ENCODE measurements at places on chromosomes 13 and 19.
A peak's percentile ranks its signal among the peaks of the same experiment; 100 is the strongest.

GRCh38 chr19:47741544-47742140 lies 3.7 kb upstream of the NOP53 start:
- no peak for ATAC-seq

- no peak for ATAC-seq
Measured at GRCh38 chr19:42153672-42154433, 21.6 kb upstream of the POU2F2 start.

- ATAC-seq: no peak
Measured at GRCh38 chr19:36997843-36998235, 80.4 kb upstream of the ZNF420 start.

DNA sequence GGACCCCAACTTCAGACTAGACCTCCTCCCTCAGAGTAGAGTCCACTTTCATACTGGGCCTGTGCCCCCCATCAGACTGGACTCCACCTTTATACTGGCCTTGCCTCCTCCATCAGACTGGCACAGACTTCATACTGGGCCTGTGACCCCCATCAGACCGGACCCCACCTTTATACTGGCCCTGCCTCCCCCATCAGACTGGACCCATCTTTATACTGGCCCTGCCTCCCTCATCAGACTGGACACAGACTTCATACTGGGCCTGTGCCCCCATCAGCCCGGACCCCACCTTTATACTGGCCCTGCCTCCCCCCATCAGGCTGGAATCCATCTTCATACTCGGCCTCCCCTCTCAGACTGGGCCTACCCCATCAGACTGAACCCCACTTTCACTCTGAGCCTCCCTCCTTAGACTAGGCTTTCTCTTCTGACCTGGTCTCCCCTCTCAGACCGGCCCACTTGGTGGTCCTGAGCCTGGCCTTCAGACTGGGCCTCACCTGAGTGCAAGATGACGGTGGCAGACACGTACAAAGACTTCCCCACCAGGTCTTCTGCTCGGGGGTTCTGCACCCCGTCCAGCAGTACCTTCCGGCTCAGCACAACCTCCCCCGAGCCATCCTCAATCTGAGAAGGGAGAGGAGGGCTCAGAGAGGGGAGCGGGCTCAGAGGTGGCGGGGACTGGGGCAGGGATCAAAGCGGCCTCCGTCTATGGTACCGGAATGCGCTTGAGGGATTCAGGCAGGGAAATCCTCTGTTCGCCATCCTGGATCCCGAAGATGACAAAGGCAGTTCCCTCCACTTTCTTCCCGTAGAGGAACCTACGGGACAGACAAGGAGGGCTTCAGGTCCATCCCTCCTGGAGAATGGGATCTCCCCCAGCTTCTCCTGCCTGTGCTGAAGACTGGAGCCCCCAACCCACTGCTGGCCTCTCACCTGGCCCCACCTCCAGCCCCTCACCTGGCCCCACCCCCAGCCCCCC lies 7.5 kb downstream of the C3 start:
- no peak for ATAC-seq

GRCh38 chr13:39054112-39054511 lies 15.9 kb downstream of the NHLRC3 start:
- ATAC-seq: no peak

GRCh38 chr13:98171900-98172589 lies 5.0 kb downstream of the RNF113B start:
- ATAC-seq: peak; percentile 66

DNA sequence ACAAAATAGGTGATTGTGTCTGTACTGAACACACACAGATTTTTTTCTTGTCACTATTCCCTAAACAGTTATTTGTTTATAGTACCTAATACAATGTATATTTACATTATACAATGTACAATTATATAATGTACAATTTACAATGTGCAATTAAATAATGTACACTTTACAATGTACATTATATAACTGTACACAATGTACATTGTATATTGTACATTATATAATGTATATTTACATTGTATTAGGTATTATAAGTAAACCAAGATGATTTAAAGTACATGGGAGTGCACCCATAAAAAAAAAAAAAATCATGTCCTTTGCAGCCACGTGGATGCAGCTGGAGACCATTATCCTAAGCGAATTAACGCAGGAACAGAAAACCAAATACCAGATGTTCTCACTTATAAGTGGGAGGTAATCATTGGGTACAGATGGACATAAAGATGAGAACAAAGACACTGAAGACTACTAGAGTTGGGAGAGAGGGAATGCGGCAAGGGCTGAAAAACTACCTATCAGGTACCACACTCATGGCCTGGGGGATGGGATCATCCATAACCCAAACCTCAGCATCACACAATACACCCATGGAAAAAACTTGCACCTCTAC lies 68.1 kb downstream of the ABCC4 start:
- ATAC-seq: no peak

GRCh38 chr19:47330466-47330869 lies 1.5 kb upstream of the C5AR2 start:
- ATAC-seq: no peak

- ATAC-seq: no peak
Measured at GRCh38 chr19:19276386-19276785, 3.3 kb upstream of the TM6SF2 start.

- peak; percentile 21 for ATAC-seq
Measured at GRCh38 chr19:10238172-10238783, 7.1 kb upstream of the S1PR2 start.

- ATAC-seq: peak; percentile 51
Measured at GRCh38 chr19:17997969-17998826, 9.8 kb upstream of the ARRDC2 start.

GRCh38 chr19:47186446-47187334 lies 44.3 kb downstream of the BBC3 start:
- no peak for ATAC-seq

DNA sequence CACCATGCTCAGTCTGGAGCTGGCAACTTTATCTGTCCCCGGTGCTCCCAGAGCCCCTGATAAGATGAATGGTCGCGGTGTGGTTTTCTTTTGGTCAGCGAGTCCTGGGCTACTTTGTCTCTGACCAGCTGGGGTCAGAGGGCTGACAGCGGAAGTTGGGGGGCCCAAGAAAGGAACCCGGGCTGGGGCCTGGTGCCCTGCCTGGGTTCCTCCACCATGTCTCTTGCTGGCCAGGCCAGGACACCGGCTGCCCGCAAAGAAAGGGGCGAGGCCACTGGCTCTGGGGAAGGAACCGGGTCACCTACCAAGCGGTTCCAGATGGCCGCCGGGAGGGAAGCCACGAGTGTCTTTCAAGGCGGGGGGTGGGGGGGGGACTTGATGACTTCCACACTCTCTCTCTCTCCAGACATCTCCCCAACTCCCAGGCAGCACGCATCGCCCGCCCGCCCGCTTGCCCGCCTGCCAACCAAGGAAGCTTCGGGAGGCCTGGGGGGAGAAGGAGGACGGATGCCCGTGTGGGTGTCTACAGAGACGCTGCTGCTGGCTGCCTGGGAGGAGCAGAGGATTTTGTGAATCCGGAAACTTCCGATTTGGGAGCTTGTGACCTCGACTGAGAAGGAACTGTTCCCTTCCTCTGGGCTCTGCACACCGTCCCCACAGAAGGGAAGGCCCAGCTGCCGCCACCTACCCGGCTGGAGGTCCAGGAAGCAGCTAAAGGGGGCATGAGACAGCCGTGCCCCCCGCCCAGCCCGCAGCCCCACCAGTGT lies 1.1 kb downstream of the PIP5K1C start:
- peak; percentile 6 for ATAC-seq

GRCh38 chr19:50465986-50466705 lies 10.2 kb upstream of the EMC10 start:
- peak; percentile 89 for ATAC-seq

DNA sequence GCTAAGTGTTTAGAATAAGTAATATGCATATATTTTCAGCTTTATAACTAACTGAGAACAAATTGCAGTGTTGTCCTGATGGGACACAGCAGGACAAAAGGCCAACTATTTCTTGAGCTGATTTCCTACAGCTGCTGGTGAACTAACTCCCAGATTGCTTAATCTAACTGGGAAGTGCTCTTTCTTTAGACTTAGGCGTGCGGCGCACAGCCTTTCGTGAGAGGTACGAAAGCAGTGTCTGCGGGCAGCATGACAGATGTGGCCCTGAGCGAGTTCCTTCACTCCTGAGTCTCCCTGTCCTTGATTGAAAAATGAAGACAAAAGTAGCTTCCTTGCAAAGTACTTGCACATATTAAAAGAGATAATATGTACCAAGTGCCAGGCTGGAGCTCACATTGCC lies 47.3 kb upstream of the NPAS1 start:
- no peak for ATAC-seq

DNA sequence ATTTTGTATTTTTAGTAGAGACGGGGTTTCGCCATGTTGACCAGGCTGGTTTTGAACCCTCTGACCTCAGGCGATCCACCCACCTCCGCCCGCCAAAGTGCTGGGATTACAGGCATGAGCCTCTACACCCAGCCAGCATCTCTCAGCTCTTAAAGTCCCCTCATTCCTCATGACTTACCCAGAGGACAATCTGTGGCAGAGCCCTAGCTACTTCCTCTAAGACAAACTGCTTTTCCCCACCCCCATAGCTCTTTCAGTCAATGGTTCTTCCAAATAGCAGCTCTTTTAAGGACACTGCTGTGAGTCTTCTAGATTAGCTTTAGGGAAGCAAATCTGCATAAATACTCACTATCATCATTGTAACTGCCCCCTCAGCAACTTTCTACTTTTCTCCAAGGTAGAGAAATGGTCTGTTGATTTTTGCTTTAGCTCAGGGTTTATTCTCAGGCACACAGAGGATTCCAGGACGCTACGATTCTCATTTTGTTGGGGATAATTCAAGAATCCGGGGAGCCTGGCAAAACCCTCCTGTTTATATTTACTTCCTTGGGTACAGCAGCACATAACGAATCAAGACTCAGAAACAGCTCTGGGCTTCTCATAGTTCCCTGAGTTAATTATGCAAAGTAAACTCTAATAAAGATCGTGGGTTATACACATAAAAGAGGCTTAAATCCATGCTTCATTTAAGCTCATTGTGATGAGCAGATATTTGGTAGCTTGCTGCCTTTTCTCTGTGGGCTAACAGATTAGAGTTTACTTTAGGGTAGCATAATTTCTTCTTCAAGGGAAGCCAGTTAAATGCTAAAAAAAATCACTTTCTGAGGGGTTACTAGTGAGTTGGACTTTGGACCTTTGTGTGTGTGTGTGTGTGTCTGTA lies 357.4 kb downstream of the TDRD3 start:
- no peak for ATAC-seq

- peak; percentile 45 for ATAC-seq
Measured at GRCh38 chr13:94313321-94313910, 166.1 kb downstream of the DCT start.

- ATAC-seq: no peak
Measured at GRCh38 chr19:508204-509150, 1.2 kb downstream of the TPGS1 start.

- ATAC-seq: no peak
Measured at GRCh38 chr13:102207680-102208342, 194.0 kb downstream of the FGF14 start.
